ENCODE measurements at places on chromosomes 7 and 10. TPM values are rescaled to one million over a fixed set of nuclear protein-coding genes. Genes with fewer than 3 reads are reported as not detected.

Gene GBX1
- total RNA-seq, result not detected

Gene PTPRE
- total RNA-seq, result 29.1 TPM

Gene ZNF775
- 1.1 TPM for total RNA-seq

Gene IDI2
- total RNA-seq, result not detected

Gene C7orf33
- total RNA-seq, result not detected

Gene PNLIPRP1
- total RNA-seq, result not detected

Gene OLAH
- 2.0 TPM for total RNA-seq

Gene HABP2
- not detected for total RNA-seq

Gene NUPR2
- total RNA-seq, result not detected

Gene CCDC3
- not detected for total RNA-seq

Gene DOCK4
- 2.4 TPM for total RNA-seq

Gene KIN
- total RNA-seq, result 14.3 TPM

Gene CLCN1
- not detected for total RNA-seq

Gene SLC18A2
- total RNA-seq, result 1.1 TPM

Gene EVX1
- total RNA-seq, result not detected

Gene UPK3B
- total RNA-seq, result 4.2 TPM

Gene COL28A1
- total RNA-seq, result not detected

Gene HOXA9
- total RNA-seq, result not detected

Gene FGL2
- 3.2 TPM for total RNA-seq

Gene PLEKHS1
- total RNA-seq, result not detected

Gene CTAGE4
- total RNA-seq, result 5.1 TPM

Gene BEND7
- not detected for total RNA-seq

Gene PDLIM1
- 0.32 TPM for total RNA-seq

Gene PYROXD2
- 19.8 TPM for total RNA-seq

Gene CPA2
- total RNA-seq, result not detected

Gene GCK
- total RNA-seq, result 0.88 TPM

Gene MKRN1
- 162 TPM for total RNA-seq

Gene XRCC2
- total RNA-seq, result 1.4 TPM

Gene ZNF365
- total RNA-seq, result 0.32 TPM

Gene PAOX
- 9.8 TPM for total RNA-seq

Gene RSPH10B
- not detected for total RNA-seq

Gene STEAP1
- not detected for total RNA-seq

Gene HOXA2
- not detected for total RNA-seq

Gene LRMDA
- total RNA-seq, result 3.0 TPM

Measured in naive thymus-derived CD4-positive, alpha-beta T cell (primary cell).